T-helper 2 cell treated with Interferon-gamma antibody and Interleukin-4, amounts not matched to agents 5 μg/mL and 100 μg/mL, for 36 hours (primary cell): ENCODE measurements at places on chromosomes 1 and 21.
A peak's percentile ranks its signal among the peaks of the same experiment; 100 is the strongest.

DNA sequence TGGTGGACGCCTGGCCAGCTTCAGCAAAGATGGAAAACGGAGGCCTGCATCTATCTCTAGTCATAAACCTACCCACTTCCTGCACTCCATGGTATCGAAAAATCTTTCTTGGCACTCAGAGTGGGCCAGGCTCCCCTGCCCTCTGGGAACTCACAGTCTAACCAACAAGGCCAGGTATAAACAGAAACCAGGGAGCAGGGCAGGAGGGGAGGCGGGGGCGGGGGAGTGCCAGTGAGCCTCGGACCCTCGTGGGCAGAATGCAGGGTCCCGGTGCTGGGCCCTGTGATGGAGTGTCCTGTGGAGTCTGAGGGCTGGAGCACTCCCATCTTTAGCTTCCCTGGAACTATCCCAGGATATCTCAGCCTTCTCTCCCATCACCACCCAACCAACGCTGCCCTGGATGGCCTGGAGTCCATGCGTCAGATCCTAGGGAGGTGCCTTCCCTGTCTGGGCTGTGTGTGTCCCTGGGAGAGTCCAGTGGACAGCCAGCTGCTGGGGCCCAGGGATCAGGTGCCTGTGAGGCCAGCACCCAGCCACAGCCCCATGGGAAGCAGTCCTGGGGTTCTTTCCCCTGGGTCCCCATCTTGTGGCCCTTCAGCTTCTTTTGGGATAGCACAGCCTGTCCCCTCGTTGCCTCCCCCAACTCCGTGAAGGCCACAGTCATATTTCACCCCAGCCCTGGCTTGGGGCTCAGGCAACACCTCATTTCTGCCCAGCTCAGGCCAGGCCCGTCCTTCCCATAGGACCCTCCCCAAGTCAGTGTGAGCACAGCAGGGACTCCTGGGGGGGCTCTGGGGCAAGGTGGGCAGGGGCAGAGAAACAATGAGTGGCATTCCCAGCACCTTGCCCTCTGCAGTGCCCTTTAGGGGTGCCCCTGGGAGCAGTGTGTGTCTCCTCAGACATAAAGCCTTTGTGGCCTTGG is 1.1 kb upstream of the EPS8L3 start:
- H3K4me3 ChIP-seq: no peak overlapping the region
- H3K36me3 ChIP-seq: no peaks in the 10 kb centered on the region
- no peaks in the 10 kb centered on the region for H3K27me3 ChIP-seq

- DNase-seq: peak; percentile 1
- H3K36me3 ChIP-seq: no peaks in the 10 kb centered on the region
These were observed 381.0 kb upstream of the VAMP3 start for GRCh38 chr1:7389906-7390603.

GRCh38 chr1:226154593-226154992 is 31.9 kb downstream of the ACBD3 start:
- H3K27me3 ChIP-seq: no peaks in the 10 kb centered on the region
- no peak for DNase-seq
- H3K4me3 ChIP-seq: no peak overlapping the region
- peaks cover 20% of the 10 kb centered on the region for H3K4me1 ChIP-seq
- H3K36me3 ChIP-seq: peaks cover 45% of the 10 kb centered on the region

- H3K4me3 ChIP-seq: no peak overlapping the region
- H3K4me1 ChIP-seq: no peaks in the 10 kb centered on the region
These were observed 248.4 kb downstream of the DENND1B start for GRCh38 chr1:197526736-197527371.

DNA sequence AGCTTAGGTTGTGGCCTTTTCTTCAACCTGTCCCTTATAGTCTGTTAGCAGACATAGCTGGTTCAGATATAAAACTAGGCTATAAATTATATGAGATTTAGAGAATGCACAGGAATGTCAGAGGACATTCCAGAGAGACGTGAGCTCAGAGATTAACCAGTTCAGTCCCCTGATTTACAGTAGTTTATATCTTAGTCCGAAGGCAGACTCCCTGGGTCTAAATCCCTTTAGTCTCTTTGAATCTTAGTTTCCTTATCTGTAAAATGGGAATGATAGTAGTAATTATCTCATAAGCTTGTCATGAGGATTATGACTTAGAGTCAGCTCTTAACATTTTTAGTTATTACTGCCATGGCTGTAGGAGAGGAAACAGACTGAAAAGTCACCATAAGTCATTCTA is 45.5 kb upstream of the PLXNA2 start:
- H3K4me1 ChIP-seq: no peaks in the 10 kb centered on the region
- H3K4me3 ChIP-seq: no peak overlapping the region
- H3K36me3 ChIP-seq: no peaks in the 10 kb centered on the region
- H3K27ac ChIP-seq: no peak overlapping the region
- DNase-seq: no peak

DNA sequence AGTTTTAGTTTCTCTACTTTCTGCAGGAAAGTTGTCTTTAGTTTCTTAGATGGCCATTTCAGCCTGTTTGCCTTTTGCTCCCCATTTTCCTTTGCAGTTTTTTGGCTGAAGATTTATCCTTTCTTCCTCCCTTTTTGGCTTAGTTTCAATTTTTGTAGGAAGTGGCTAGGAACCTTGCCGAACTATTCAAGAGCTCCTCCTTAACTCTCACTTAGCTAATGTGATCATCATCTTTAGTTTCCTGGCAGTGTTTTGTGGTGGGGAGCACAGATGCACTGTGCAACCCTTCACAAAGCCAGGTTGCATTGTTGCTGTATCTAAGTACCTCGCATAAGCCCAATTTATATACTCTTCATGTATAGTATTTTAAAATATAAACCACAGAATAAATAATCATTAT is 28.8 kb upstream of the CCDC181 start:
- peaks cover 16% of the 10 kb centered on the region for H3K27me3 ChIP-seq
- H3K36me3 ChIP-seq: peaks cover 12% of the 10 kb centered on the region
- no peak for DNase-seq
- H3K4me3 ChIP-seq: no peak overlapping the region
- peaks cover 15% of the 10 kb centered on the region for H3K4me1 ChIP-seq

GRCh38 chr1:72140222-72140621 is 142.1 kb downstream of the NEGR1 start:
- no peak for DNase-seq
- no peak overlapping the region for H3K27ac ChIP-seq
- no peaks in the 10 kb centered on the region for H3K36me3 ChIP-seq
- no peak overlapping the region for H3K4me3 ChIP-seq

DNA sequence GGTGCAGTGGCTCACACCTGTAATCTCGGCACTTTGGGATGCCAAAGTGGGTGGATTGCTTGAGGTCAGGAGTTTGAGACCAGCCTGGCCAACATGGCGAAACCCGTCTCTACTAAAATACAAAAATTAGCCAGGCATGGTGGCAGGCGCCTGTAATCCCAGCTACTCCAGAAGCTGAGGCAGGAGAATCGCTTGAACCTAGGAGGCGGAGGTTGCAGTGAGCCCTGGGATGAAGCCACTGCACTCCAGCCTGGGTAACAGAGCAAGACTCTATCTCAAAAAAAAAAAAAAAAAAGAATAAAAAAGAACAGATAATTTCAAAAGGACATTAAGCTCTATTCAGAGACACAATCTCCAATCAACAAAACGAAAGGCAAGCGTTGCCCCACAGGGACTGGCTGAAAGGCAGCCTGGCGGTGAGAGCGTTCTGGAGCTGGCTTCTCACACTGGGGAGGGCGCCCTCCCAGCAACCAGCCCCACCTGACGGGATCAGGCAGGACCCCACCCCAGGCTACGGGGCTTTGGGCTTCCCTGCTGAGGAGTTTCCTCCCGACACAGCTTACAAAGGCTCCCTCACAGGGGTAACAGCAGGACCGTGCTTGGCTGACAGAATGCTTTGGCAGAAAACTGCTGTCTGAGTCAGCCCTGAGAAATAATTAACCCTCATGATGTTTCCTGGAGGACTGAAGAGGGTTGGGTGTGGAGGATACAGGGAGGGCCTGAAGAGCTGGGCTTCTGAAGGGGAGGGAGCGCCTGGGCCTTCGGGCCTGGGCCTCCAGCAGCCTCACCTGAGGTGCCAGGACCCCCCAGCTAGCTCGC is 31.1 kb upstream of the SRP9 start:
- no peaks in the 10 kb centered on the region for H3K4me1 ChIP-seq
- DNase-seq: no peak
- no peak overlapping the region for H3K27ac ChIP-seq
- no peak overlapping the region for H3K4me3 ChIP-seq
- no peaks in the 10 kb centered on the region for H3K36me3 ChIP-seq

DNA sequence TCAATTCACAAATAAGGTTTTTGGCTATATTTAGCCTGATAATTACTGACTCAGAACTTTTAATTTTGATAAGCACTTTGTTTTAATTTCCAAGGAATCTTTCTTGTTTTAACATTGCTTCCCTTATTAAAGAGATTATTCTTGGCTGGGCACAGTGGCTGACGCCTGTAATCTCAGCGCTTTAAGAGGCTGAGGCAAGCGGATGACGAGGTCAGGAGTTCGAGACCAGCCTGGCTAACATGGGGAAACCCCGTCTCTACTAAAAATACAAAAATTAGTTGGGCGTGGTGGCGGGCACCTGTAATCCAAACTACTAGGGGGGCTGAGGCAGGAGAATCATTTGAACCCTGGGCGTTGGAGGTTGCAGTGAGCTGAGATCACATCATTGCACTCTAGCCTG is 13.8 kb downstream of the ALG14 start:
- H3K4me3 ChIP-seq: no peak overlapping the region
- H3K27me3 ChIP-seq: no peaks in the 10 kb centered on the region
- H3K4me1 ChIP-seq: no peaks in the 10 kb centered on the region
- no peak for DNase-seq

DNA sequence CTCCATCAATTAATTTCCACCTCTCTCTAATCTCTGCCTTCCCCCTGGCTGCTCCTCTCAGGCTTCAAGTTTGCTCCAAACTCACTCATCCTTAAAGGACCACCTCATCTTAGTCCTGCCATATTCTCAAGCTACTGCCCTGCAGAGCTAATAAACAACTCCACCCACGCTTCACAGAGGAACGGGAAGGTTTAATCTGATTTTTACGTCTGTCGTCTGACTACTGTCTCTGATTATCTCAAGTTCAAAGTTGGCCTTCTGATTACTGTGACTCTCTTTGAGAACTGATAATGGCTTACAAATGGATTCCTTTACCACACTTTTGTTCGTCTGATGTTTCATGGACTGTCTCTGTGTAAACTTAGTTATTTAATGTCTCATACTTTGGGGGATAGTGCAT is 7.6 kb upstream of the CPT2 start:
- no peaks in the 10 kb centered on the region for H3K36me3 ChIP-seq
- no peak for DNase-seq
- no peak overlapping the region for H3K4me3 ChIP-seq
- peaks cover 2% of the 10 kb centered on the region for H3K4me1 ChIP-seq

GRCh38 chr1:199698222-199698621 is 329.3 kb upstream of the NR5A2 start:
- H3K27ac ChIP-seq: no peak overlapping the region
- no peak for DNase-seq
- no peaks in the 10 kb centered on the region for H3K36me3 ChIP-seq
- H3K4me3 ChIP-seq: no peak overlapping the region
- no peaks in the 10 kb centered on the region for H3K4me1 ChIP-seq
- peaks cover 9% of the 10 kb centered on the region for H3K27me3 ChIP-seq

DNA sequence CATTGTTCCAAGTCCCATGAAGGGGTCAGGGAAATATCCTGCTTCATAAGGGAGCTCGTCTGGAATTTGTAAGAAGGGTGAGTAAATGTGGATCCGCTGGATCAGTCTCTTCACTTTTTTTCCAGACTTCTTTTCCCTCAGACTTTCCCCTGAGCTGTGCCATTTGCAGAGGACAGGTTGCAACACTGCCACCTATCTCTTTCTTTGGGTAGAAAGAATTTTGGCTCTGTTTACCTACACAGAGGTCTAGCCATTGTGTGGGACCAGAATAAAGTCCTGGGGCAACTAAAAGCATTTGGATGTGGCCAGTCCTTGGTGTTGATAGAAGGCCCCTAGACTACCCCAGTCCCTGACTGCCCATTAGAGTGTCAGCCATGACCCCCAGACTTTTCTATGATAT is 1146.7 kb upstream of the PRMT6 start:
- H3K4me1 ChIP-seq: no peaks in the 10 kb centered on the region
- no peaks in the 10 kb centered on the region for H3K27me3 ChIP-seq
- H3K4me3 ChIP-seq: no peak overlapping the region
- no peaks in the 10 kb centered on the region for H3K36me3 ChIP-seq
- no peak for DNase-seq

GRCh38 chr21:42367367-42368165 is 1.2 kb upstream of the TFF1 start:
- H3K4me1 ChIP-seq: peaks cover 11% of the 10 kb centered on the region
- H3K4me3 ChIP-seq: no peak overlapping the region
- no peaks in the 10 kb centered on the region for H3K27me3 ChIP-seq
- no peak overlapping the region for H3K27ac ChIP-seq
- no peaks in the 10 kb centered on the region for H3K36me3 ChIP-seq

DNA sequence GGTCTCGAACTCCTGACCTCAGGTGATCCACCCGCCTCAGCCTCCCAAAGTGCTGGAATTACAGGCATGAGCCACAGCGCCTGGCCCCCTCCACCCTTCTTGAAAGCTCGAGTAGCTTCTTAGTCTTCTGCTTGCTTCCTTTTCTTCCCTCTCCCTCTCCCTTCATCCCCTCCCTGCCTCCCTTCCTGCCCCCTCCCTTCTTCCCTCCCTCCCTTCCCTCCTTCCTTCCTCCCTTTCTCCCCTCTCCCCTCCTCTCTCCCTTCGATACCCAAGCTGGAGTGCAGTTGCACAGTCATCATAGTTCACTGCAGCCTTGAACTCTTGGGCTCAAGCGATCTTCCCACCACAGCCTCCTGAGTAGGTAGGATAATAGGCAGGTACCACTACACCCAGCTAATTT is 11.8 kb downstream of the KHDRBS1 start:
- no peak overlapping the region for H3K4me3 ChIP-seq
- H3K4me1 ChIP-seq: peaks cover 33% of the 10 kb centered on the region
- no peak overlapping the region for H3K27ac ChIP-seq
- H3K27me3 ChIP-seq: no peaks in the 10 kb centered on the region

DNA sequence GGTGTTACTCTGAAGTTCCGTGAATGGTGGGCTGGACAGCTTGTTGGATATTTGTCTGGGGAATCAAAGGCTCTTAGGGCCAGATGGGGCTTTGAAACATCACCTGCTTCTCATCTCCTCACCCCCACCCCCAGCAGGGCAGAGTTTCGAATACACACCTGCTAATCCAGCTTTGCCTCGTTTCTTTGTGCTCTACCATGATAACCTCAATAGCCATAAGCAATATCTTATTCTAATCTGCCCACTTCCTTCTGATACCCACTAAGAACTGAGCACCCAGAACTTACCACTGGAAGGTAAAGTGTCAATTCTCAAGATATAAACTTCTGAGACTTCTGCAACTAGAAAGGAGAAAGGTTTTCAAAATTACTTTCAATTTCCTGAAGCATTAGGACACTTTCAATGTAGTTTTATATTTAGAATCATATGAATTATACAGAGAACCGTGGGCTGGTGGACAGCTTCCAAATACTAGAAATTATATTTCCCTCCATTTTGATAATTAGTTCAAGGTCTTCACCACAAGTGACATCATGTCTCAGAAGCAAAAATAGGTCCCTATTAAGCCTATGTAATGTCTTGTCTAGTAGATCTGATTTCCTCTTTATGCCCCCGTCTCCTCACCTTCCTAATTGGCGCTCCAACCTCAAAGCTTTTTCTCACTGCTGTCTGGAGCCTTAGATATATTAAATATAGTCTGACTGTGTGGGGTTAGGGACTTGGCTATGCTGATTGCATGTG is 64.4 kb upstream of the NEK2 start:
- H3K27ac ChIP-seq: peak overlapping the region; percentile 29
- peaks cover 33% of the 10 kb centered on the region for H3K4me1 ChIP-seq
- peaks cover 5% of the 10 kb centered on the region for H3K36me3 ChIP-seq
- DNase-seq: no peak
- peak overlapping the region; percentile 55 for H3K4me3 ChIP-seq

- no peak overlapping the region for H3K4me3 ChIP-seq
- no peaks in the 10 kb centered on the region for H3K27me3 ChIP-seq
- no peaks in the 10 kb centered on the region for H3K4me1 ChIP-seq
- no peaks in the 10 kb centered on the region for H3K36me3 ChIP-seq
- H3K27ac ChIP-seq: no peak overlapping the region
These were observed 45.1 kb downstream of the TMEM51 start for GRCh38 chr1:15198684-15199083.
